ENCODE measurements at places on chromosomes 16 and 17.

- DNase-seq: no peak
Measured at GRCh38 chr17:44935116-44935515, 12.5 kb downstream of the KIF18B start.

GRCh38 chr16:795580-796229 is 4.8 kb downstream of the GNG13 start:
- DNase-seq: no peak

GRCh38 chr16:69116906-69117305 is 11.5 kb downstream of the HAS3 start:
- DNase-seq: no peak

GRCh38 chr17:40722241-40722640 is 18.7 kb upstream of the KRT24 start:
- DNase-seq: no peak

DNA sequence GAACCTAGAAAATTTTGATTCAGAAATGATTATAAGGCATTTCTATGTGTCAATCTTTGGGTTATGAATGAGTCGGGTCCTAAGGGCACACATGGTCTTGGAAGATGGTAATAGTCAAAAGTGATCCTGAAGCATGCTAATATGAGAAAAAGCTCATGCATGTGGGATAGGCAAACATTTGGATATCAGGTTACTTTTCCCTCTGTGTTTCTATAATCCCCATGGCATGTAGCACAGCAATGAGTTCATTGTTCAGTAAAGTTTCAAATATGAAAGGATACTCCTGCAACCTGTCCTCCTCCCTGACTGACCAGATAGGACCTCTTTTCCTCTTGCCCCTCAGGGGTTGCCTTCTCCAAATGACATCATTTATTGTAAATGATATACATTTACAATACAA is 249.9 kb upstream of the MON1B start:
- no peak for DNase-seq
